ENCODE measurements at places on chromosomes 12 and 14. TPM values are rescaled to one million over a fixed set of nuclear protein-coding genes. Genes with fewer than 3 reads are reported as not detected.

DNA sequence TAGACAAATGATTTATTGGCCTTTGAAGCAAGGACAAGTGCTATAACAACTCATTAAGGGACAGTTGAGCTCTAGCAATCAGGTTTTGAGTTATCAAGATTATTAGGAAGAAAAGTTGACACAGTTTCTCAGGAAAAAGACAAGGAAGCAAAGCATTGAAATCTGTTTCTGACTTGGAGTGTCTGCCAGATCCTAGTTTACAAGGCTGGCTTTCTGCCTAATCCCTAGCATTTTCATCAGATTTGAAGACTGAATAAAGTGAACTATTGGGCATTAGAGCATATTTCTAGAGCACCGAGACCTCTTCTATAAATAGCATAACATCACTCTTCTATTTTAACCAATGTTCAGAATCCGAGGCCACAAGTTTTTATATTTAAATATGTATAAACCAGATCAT, 7.0 kb downstream of the SYT1 start:
- no peaks in the 10 kb centered on the region for H3K36me3 ChIP-seq
- H3K27me3 ChIP-seq: no peaks in the 10 kb centered on the region
- H3K4me1 ChIP-seq: peaks cover 13% of the 10 kb centered on the region

DNA sequence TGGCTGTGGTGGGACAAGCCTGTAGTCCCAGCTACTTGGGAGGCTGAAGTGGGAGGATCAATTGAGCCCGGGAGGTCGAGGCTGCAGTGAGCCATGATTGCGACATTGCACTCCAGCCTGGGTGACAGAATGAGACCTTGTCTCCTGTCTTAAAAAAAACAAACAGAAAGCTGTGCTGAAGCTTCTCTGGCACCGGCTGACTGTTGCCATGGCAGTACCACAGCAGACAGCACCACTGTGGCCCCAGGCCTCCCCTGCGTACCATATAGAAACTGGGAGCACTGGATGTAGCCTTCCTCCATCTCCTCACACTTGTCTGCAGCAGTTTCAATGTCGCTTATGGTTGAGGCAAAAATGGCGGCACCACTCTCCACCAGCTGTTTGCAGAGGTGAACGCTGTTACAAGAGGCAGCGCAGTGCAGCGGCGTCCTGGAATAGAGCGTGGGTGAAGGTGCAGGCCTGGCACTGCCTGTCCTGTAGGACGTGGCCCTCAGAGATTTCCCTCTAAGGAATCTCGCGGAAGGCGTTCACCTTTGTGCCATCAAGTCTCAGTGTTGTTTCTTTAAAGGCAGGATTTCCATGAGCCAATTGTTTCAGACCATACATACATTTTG, 21.9 kb downstream of the ZFYVE21 start:
- H3K4me3 ChIP-seq: no peak overlapping the region
- DNase-seq: no peak
- H3K36me3 ChIP-seq: no peaks in the 10 kb centered on the region
- H3K27me3 ChIP-seq: no peaks in the 10 kb centered on the region

DNA sequence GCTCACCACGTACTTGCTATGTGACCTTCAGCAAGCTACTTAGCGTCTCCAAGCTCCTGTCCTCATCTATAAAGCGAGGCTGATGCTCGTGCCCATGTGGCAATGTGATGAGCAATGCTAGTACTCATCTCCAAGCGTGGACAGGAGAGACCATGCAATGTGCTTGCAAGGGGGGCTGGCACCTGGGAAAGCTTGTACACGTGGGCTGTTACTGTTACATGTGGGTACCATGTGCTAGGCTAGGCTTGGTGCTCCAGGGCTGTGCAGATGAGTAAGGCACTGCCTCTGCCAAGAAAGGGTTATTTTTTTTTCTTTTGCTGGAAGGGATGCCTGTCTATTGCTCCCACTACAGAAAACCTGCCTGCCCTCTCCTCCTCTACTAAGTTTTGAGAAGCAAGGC, 46.6 kb downstream of the TSPAN11 start:
- peaks cover 13% of the 10 kb centered on the region for H3K4me1 ChIP-seq
- H3K27me3 ChIP-seq: no peaks in the 10 kb centered on the region
- DNase-seq: no peak
- H3K36me3 ChIP-seq: no peaks in the 10 kb centered on the region

Gene ERBB3
- total RNA-seq: 8.8 TPM

GRCh38 chr14:77040741-77041653, 12.5 kb upstream of the IRF2BPL start:
- no peak overlapping the region for H3K27ac ChIP-seq
- no peak for DNase-seq
- H3K36me3 ChIP-seq: no peaks in the 10 kb centered on the region
- H3K27me3 ChIP-seq: peaks cover 38% of the 10 kb centered on the region
- H3K4me3 ChIP-seq: peak overlapping the region; percentile 45

GRCh38 chr14:23021434-23021833, 11.5 kb upstream of the C14orf93 start:
- peak overlapping the region; percentile 54 for H3K27ac ChIP-seq
- H3K4me3 ChIP-seq: no peak overlapping the region
- peaks cover 44% of the 10 kb centered on the region for H3K4me1 ChIP-seq
- DNase-seq: no peak
- no peaks in the 10 kb centered on the region for H3K27me3 ChIP-seq

Gene SLC5A8
- total RNA-seq: not detected

Gene LALBA
- not detected for total RNA-seq

GRCh38 chr14:30464481-30464880, 94.5 kb upstream of the G2E3 start:
- no peaks in the 10 kb centered on the region for H3K27me3 ChIP-seq
- no peak overlapping the region for H3K27ac ChIP-seq
- no peak for DNase-seq
- peaks cover 13% of the 10 kb centered on the region for H3K4me1 ChIP-seq
- no peak overlapping the region for H3K4me3 ChIP-seq

Gene SLC10A1
- not detected for total RNA-seq

Gene CCDC184
- 1.1 TPM for total RNA-seq

DNA sequence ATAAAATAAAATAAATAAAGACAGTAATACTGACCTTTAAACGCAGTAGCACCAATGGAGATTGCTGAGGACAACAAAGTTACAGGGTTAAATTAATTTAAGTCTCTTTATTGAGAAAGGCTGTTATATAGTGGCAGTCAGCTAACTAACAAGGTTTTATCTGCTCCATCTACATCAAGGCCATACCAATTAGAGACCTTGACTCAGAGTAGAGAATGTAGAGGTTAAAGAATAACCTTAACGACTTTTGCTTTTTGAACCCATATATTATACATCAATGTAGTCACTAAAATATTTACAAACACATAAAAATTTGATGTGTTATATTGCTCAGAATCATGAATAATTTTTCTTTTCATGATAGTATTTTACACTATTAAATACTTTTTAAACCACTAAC, 21.6 kb downstream of the OSBPL8 start:
- no peaks in the 10 kb centered on the region for H3K27me3 ChIP-seq
- H3K27ac ChIP-seq: no peak overlapping the region

- no peak overlapping the region for H3K4me3 ChIP-seq
- peaks cover 9% of the 10 kb centered on the region for H3K4me1 ChIP-seq
- no peaks in the 10 kb centered on the region for H3K27me3 ChIP-seq
- no peaks in the 10 kb centered on the region for H3K36me3 ChIP-seq
Observed at GRCh38 chr14:65940056-65940735, 527.7 kb downstream of the FUT8 start.

- H3K36me3 ChIP-seq: no peaks in the 10 kb centered on the region
- no peaks in the 10 kb centered on the region for H3K4me1 ChIP-seq
- H3K4me3 ChIP-seq: no peak overlapping the region
- H3K27ac ChIP-seq: no peak overlapping the region
- H3K27me3 ChIP-seq: no peaks in the 10 kb centered on the region
Observed at GRCh38 chr14:35438910-35439713, 34.6 kb upstream of the NFKBIA start.

DNA sequence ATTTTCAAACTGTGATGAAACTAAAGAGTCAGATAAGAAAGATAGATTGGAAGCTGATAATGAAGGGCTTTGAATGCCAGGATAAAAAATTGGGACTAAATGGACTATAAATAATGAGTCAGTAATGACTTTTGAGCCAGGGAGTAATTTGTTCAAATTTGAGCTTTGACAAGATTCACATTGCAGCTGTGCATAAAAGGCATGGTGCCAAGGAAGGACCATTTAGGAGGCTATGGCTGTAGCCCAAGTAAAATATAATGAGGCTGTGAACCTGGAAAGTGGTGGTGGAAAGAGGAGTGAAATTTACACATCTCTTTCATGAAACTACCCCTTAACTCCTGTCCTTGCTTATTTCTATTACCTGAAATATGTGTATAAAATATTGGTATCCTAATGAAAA, 218.5 kb downstream of the SLC6A15 start:
- H3K36me3 ChIP-seq: no peaks in the 10 kb centered on the region
- no peak overlapping the region for H3K4me3 ChIP-seq
- DNase-seq: no peak
- no peaks in the 10 kb centered on the region for H3K27me3 ChIP-seq
- no peak overlapping the region for H3K27ac ChIP-seq

DNA sequence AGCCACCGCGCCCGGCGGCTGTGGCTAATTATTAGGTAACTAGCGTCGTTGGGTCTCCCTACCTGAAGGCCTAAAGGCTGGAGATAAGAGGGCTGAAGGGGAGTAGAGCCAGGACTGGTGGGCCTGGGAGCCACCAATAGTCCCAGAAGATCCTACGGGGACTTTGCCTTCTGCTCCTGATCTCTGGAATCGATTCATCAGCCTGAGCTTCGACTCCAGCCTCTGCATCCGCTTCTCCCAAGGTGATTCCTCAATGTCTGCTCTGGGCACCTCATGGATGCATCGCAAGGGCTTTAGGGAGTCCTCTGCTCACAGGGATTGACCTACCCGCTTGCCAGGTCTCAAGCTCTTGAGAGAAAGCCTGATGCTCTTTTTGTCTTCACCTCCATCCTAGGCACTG, 14.7 kb upstream of the KDM2B start:
- DNase-seq: no peak
- peaks cover 6% of the 10 kb centered on the region for H3K4me1 ChIP-seq
- no peaks in the 10 kb centered on the region for H3K36me3 ChIP-seq
- H3K4me3 ChIP-seq: no peak overlapping the region

DNA sequence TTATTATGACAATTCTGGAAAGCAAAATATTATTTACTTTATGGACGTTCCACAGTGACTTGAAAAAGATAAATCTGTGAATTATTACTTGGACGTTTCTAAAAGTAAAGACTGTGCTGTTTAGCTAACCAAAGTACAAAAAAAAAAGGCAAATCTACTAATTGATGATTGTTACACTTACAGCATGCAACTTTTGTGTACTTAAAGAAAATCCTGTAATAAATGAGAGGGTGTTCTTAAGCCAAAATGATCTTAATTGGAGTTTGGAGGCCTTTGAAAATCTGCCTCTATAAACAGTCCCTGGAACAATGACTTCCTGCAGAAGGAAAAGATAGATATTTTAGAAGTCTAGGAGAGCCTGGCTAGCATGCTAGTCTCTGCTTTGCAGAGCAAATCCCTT, 434.0 kb upstream of the SYT1 start:
- H3K4me3 ChIP-seq: no peak overlapping the region
- H3K4me1 ChIP-seq: no peaks in the 10 kb centered on the region
- H3K36me3 ChIP-seq: no peaks in the 10 kb centered on the region

DNA sequence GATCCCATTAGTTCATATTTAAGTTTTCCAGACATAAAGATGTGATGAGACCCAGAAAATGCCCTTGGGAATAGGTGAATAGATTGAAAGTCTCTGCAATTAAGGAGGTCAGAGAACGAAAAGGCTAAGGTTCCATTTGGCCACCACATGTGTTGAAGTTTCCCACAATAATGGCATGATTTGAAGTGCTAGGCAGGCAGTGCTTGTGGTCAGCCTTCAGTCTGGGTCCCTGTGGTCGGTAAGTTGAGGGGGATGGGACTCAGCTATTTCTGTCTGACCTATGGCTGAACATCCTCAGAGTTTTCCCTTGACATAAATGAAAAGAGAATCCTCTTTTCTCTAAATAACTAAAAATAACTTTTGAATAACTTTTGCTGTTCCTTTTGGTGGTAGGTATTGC, 92.4 kb downstream of the PELI2 start:
- no peaks in the 10 kb centered on the region for H3K36me3 ChIP-seq
- no peak overlapping the region for H3K4me3 ChIP-seq
- no peak overlapping the region for H3K27ac ChIP-seq
- H3K4me1 ChIP-seq: peaks cover 41% of the 10 kb centered on the region
- no peaks in the 10 kb centered on the region for H3K27me3 ChIP-seq

GRCh38 chr12:59055204-59055860, 135.0 kb upstream of the LRIG3 start:
- no peak for DNase-seq
- H3K4me1 ChIP-seq: peaks cover 32% of the 10 kb centered on the region
- no peaks in the 10 kb centered on the region for H3K36me3 ChIP-seq
- H3K4me3 ChIP-seq: no peak overlapping the region

Measured in neural progenitor cell (in vitro differentiated cells).